Erythroblast (primary cell): ENCODE measurements at places on chromosomes 16 and 17.
A peak's percentile ranks its signal among the peaks of the same experiment; 100 is the strongest.

DNA sequence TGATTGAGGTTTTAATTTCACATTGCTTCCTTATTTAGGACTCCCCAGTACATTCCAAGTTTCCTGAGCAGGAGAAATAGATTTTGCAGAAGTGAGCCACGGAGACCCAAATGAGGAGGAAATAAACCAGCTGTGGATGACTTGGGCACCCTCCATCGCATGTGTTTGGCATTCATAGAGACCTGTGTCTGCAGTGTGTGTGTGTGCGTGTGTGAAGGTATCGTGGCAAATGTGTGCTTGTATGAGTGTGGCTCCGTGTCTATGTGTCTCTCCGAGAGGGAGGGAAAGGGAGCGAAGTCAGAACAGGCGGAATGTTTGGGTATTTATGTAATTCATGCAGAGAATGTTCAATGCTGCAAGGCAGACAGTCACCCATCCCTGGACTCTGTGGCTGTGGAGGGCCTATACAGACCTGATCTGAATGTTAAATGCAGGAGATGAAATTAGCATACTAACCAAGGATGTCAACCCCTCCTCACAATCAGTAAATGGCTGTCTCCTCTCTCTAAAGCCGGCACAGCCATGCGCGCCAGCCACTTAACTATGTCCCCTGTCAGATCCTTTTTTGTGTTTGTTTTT, 186.0 kb upstream of the ZFHX3 start:
- no peak for DNase-seq

GRCh38 chr16:31874366-31875111, 932 bp downstream of the ZNF267 start:
- peak; percentile 65 for DNase-seq

DNA sequence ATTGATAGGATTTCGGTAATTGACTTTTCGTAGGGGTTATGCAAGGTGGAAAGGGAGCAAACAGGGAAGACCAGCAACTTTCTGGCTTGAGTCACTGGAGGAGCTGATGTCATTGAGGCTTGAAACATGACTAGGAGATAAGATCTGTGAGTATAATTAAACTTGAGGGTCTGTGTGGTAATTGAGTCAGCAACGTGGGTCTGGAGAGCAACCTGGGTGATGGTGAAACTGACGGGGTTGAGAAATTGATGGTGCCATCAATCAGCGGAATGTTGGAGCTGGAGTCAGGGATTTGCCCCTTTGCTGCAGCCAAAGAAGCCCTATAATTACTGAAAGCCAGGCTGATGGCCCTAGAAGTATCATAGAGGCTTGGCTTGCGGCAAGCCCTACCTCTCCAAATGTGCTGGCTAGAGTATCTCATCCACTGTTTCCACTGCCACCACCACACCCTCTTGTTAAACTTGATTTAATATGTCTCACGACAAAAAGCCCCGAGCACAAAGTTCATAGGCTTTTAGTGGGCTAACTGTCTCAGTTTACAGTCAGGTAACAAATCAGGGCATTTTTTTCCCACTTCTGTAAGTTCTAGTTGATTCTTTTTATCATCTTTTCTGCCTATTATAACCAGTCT, 186.9 kb upstream of the ELAC2 start:
- DNase-seq, result no peak

DNA sequence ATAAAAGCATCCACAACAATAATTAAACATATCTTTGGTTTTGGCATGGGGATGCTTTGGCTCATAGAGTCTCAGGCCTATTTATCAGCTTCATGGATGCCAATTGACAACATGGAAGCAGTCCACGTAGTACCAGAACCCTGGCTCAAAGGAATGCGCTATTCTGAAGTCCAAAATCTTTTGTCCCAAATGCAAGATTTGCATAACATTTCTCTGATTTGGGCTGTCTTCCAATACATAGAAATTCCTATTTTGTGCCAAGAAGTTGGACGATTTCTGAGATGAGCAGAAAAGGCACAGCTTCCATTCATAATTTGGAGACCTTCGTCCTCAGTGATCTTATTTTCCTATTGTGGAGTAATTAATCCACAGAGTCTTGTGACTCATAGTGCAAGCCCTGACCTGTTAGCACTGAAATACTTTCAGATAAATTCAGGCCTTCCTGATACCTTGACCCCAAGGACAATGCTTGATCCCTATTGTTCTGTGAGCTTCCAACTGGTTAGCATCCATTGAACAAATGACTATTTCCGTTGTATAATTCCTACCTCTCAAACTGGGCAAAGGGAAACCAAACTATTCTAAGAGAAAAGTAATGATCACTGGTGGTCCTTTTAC, 78.4 kb upstream of the CDH11 start:
- no peak for DNase-seq

DNA sequence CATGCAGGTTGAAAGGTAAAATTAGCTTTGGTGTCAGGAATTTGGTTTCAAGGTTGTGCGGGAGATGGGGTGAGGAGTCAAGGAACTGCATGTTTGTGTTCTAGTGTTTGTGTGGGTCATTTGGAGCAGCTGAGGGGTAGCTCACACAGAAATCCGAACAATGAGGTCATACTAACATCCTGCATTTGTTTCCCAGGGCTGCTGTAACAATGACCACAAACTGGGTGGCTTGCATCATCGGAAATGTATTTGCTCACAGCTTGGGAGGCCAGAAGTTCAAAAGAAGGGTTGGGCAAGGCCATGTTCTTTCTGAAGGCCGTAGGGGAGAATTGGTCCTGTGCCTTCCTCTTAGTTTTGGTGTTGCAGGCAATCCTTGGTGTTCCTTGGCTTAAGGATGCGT, 287.4 kb downstream of the HAPSTR1 start:
- no peak for DNase-seq

GRCh38 chr17:73831699-73832098, 187.5 kb upstream of the SDK2 start:
- no peak for DNase-seq

DNA sequence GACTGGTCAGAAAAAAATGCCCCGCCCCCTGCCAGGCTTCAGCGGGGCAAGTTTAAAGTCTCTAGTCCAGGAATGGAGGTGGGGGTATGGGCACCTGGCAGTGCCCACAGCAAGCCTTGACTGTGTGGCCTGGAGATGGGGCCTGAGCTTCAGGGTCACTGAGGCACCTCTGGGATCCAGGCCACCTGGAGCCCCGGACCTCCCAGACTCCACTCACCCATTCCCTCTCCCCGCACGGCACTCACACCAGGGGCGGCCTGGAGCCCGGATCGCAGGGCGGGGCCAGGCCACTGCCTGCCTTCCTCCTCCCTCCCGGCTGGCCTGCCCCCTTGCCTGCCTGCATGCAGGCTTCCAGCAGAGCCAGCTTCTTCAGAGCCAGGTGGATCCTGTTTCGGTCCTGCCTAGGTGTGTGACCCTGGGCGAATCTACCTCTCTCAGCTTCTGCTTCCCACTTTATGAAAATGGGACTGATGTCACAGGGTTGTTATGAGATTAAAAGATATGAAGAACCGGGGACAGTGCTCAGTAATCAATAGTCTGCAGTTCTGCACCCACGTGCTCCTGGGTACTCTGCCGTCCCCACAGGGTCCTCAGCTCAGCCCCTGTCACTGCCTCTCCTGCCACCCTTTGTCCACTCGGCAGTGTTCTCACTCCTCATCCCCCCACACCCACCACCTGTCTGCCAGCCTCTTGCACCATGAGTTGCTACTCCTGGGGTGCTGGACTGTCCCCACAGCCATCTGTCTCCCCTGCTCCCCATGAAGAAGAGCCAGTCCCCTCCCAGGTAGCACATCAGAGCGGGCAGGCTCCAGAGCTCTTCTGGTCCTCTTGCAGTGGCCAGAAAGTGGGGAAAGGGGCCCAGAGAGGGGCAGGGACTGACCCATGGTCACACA, 1.2 kb upstream of the TCAP start:
- peak; percentile 53 for DNase-seq

DNA sequence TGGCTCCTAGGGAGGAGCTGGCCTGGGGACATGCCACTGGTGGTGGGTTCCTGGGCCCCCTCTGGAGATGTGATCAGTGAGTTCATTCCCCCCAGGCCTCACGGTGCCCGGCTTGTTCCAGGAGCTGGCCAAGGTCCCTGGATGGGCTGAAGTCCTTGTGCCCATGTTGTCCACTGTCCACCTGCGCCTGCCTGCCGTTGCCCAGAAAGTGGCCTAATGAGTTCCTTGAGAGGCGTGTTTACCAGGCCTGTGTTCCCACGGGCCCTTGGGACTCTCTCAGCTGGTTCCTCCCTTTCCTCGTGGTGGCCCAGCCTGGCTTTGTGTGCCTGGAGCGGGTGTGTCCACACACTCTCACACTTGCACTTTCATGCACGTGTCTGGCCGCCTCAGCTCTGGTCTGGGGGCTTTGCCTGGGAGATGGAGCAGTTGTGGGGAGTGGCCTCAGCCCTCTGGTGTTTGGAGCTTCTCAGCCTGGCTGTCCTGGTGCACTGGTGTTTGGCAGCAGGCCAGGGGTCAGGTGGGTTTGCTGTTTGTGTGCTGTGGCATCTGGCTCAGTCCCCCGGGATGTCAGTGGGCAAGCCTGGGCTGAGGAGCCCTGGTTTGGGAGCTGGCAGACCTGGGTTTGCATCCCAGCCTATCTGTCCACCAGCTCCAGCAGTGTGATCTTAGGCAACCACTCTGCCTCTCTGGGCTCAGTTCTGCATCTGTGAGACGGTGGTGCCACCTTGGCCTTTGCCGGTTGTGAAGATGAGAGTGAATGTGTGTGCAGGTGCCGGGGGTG, 18.0 kb downstream of the ADCY7 start:
- DNase-seq, result peak; percentile 38

DNA sequence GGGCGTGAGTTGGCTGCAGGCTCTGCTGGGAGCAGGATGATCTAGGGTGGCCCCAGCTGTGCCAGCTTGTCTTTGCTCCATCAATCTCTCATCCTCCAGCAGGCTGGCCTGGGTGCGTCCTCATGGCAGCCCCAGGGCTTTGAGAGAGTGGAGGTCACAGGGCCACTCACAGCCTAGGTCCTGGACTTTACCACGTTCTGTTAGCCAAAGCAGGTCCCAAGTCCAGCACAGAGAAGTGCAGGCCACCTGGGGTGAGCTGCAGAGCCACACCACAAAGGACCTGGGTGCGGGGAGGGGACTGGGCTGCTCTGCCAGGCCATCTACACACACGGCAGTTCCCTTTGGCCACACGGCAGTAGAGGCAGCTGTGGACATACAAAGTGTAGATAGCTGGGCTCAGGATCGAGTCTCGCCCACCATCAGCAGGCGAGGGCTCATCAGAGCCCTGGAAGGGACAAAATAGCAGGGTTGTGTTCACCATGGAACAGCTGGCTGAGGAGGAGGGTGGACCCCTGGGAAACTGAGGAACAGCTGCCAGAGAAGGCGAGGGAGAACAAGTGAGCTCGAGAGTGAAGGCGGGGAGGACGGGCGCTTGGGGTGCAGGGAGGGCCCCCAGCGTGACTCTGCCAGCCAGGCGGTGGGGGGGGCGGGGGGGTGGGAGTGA, 30.0 kb downstream of the SREBF1 start:
- no peak for DNase-seq

DNA sequence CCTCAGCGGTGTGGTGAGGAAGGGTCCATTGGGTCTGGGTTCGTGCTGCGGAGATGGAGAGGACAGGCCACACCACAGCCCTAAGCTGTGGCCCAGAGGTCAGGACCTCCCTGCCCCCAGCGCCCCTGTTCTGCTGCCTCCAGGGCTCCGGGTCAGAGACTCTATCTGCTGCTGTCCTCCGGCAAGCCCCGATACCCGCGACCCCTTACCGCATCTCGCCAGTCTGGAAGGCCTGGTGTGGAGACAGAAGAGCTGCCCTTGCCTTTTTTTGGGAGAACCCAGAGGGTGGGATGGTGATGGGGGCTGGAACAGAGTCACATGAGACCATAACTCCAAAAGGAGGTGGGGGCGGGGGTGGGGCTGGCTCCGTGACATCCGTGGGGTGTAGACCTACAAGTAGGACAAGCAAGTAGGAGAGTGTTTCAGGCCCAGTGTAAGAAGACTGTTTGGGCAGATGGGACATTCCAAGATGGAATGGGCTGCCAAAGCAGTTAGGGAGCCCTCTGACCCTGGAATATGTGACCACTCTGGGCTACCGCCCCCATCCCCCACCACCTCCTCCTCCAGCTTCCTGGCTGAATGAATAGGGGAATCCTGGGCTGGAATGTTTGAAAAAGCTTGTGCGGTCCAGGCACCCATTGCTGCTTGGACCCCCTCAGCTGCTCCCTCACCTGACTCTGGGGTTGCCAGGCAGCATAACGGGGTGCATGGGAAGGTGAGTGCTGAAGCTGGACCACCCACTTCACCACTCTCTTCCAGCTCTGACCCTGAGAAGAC, 1.4 kb downstream of the XYLT2 start:
- no peak for DNase-seq

DNA sequence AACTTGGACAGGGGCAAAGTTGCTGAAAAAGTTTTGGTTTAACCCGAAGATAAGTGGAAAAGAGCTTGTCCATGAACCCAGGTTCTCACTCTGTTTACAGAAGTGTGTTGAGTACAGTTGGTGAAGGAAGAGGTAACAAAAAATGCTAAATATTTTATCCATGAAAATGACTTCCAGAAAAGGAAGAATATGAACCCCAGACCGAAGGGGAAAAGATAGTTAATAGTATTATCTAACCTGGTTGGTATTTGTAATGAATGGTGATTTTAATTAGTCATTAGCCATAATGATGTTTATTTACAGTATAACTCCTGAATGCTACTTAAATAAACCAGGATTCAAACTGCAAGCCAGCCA, 574 bp upstream of the TMEM106A start:
- no peak for DNase-seq

DNA sequence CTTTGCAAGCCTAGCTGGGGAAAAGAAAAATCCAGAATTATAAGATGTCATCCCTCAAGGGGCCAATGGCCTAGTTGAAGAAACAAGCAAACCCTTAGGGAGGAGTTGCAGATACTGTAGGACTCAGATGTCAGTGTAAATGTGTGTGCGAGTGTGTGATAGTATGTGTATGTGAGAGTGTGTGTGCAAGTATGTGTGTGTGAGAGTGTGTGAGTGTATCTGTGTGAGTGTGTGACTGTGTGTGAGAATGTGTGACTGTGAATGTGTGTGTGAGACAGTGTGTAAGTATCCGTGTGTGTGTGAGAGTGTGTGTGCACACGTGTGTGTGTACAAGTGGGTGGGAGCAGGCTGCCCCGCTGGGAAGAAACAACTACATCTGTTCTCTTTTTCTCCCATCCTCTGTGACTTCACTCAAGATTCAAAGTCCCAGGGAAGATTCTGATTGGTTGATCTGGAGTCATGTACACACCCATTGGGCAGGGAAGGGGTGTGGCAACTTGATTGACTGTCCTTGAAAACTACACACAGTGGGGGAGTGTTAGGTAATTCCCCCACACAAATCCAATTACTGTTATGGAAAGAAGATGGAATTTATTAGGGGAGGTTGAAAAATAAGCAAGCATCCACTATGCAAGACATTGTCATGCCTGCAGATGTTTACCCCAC, 40.7 kb downstream of the IRX3 start:
- DNase-seq, result no peak

- no peak for DNase-seq
Observed at GRCh38 chr16:55100100-55100499, 169.4 kb downstream of the IRX5 start.

DNA sequence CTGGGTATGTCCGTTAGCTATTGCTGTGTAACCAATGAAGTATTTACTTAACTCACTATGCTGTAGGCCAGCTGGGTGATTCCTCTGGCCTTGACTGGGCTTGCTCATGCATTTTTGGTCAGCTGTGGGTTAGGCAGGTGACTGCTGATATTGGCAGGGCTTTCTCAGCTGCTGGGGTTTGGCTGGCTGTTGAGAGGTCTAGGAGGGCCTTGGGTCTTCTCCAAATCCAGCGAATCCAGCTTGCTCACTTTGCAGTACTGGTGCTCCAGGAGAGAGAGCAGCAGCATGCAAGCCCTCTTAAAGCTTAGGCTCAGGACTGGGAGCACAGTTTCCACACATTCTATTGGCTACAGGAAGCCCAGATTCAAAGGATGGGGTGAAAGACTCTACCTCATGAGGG, 270.1 kb downstream of the PHKB start:
- no peak for DNase-seq

GRCh38 chr16:57089406-57089805, 3.0 kb upstream of the CPNE2 start:
- DNase-seq, result no peak
